NT2/D1 (cell line): ENCODE measurements at places on chromosomes 1 and 21.
A peak's percentile ranks its signal among the peaks of the same experiment; 100 is the strongest.

GRCh38 chr1:85047472-85048295 lies 616 bp downstream of the MCOLN3 start:
- no peak for DNase-seq

GRCh38 chr21:41754479-41754891 lies 12.4 kb downstream of the RIPK4 start:
- no peak for DNase-seq

DNA sequence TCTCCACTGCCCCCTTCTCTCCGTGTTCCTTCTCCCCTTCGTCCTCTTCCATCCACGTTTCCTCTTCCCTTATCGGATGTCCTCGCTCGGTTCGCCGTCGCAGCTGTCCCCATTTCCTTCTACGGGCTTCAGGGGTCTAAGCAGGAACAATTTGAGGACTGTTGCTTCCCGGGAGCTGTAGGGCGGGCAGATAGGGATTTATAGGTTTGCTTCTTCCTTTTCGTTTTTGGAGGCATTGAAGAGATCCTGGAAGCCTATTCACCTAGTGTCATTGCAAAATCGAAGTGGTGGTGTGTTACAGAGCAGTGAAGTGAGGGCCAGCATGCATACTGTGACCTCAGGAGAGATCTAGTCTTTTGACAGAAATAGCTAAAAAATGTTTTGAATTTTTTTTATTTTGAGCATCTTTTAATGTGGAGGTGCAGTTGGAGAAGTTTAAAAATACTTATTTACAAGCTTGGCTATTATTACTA lies 897 bp downstream of the ZYG11B start:
- DNase-seq, result no peak

DNA sequence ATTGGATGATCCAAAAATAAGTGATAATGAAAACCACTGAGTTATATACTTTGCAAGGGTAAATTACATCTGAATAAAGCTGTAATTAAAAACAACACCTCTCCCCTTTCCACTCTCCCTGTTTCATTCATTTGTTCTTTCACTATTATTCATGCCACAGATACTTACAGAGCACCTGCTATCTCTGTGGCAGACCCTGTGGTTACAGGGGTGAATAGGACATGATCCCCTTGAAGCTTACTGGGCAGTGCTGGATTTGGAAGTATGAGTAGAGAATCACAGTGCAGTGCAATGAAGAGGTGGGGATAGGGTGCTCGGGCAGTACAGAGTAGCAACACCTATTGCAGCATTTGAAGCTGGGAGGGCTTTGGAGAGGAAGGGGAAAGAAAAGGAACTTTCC lies 21.7 kb downstream of the ARV1 start:
- DNase-seq, result no peak

- DNase-seq, result no peak
Measured at GRCh38 chr1:181318022-181318857, 165.1 kb upstream of the CACNA1E start.

DNA sequence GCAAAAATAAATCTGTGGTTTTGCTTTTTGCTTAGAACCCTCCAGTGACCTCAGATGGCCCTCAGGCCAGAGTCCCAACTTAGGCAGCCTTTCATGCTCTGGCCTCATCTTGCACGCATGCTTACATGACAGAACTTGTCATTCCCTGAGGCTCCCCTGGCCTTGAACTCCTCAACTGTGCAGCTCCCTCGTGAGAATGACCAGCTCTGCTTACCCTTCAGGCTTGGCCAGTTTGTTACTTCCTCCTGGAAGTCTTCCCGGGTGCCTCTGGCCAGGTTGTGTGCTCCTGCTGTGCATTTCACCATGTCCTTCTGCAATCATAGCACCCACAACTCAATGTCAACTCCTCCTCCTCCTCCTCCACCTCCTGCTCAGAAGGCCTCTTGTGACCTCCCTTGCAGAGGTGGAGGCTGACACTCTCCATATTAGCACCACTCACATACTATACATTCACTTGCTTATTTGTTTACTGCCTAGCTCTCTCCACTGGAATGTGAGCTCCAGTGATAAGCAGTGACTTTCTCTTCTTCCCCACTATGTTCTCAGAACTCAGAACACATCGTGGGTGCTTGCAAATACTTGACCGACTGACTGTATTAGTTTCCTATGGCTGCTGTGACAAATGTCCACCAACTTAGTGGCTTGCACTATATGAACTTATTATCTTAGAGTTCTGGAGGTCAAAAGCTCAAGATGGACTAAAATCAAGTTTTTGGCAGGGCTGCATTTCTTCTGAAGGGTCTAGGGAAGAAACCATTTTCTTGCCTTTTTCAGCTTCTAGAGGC lies 41.9 kb downstream of the RCSD1 start:
- DNase-seq, result no peak

GRCh38 chr21:36552434-36552785 lies 72.5 kb upstream of the CLDN14 start:
- DNase-seq, result no peak

DNA sequence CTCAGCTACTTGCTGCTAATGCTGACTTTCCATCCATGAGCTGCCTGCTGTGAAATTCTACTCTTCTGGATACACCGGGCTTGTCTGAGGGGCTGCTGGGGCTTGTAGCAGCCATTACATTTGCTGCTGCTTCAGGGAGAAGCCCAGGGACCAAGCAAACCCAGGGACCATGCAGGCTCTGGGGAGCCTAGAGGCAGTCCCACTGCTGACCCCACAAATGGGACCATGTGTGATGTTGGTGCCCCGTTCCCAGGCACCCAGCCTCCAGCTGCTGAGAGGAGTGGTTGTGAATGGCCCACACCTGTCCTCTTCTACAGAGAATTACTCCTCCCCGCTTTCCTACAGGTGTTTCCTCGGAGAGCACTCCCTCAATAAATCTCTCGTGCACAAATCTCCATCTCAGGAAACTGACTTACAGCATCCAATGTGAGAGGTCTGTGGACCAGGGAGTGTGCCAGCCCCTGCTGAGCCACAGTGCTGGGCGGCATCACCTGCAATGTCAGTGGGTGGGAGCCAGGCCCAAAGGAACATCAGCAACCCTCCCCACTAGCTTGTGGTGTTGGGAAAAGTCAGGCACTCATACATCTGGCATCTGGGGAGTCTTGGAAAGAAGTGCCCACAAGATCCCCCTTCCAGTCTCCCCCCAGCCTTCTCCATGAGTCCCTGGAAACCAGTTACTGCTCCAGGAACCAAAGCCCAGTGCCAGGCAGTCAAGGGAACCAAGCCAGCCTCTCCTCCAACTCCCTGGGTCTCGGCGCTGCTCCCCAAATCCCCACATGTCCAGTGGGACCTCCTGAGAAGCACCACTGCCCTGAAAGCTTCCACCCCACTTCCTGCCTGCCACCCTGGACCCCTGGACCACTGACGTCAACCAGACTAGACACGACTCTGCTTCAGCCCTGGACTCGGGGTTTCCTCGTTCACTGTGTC lies 65.1 kb downstream of the TCP10L start:
- DNase-seq, result no peak

DNA sequence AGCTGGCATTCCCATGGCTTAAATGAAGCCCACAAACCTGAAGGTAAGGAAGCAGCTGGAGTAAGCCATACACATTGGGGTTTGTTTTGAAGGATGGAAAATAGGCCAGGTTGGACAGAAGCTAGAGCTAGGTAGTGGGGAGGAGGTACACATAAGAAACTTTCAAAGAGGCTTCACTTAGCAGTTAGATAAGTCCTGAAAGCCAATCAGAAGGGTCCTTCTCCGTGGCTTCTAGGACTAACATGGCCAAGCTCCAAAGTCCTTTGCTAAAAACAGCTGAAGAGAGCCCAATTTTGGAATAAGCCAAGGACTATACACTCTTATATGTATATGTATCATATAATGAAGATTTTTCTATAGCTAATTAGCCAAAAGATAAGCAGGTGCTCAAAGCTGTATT lies 1.8 kb downstream of the EYA3 start:
- DNase-seq, result no peak

GRCh38 chr1:47208374-47208850 lies 18.6 kb upstream of the PDZK1IP1 start:
- DNase-seq, result peak; percentile 89

DNA sequence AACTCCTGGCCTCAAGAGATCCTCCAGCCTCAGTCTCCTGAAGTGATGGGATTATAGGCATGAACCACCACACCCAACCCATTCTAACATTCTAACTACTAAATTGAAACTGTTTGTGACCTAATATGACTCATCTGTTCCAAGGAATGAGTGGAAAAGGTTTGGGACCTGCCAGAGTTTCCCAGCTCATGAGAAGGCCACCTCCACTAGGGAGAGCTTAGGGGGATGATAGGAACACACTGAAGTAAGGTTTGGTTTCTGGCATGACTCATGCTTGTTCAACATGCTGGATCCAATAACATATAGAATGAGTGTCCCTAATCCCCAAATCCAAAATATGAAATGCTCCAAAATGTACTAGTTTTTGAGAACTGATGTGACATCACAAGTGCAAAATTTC lies 18.9 kb upstream of the SCAF4 start:
- DNase-seq, result no peak

DNA sequence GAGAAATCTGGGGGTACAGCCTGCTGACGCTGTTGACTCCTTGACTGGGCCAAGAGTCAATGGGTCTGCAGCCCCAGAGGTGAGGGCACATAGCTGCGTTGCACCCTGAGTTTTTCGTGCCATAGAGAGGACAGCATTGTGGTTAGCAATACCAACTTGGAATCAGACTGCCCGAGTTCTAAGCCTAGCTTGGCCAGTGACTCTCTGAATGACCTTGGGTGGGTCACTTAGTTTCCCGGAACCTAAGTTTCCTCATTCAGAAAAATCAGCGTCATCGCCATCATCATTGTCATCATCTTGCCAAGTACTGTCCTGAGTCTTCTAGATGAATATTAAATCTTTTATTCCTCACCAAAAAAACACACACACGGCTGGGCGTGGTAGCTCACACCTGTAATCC lies 151.2 kb upstream of the TMEM51 start:
- no peak for DNase-seq

DNA sequence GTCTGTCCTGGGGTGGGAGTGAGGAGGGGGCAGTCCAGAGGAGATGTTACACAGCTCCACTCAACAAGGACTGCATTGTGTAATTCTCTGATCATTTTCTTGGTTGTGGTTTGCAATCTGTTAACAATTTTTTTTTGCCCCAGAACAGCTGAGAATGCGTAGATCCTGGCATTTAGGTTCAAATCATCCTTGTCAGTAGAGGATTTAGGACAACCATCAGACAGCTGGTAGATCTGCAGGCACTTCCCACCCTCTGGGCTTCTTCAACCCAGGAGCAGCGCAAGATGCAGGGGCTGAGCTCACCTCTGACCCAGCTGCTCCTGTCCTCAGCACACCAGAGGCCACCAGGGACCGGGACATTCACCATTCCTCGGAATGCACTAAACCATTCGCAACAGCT lies 13.5 kb downstream of the BCAR3 start:
- no peak for DNase-seq

DNA sequence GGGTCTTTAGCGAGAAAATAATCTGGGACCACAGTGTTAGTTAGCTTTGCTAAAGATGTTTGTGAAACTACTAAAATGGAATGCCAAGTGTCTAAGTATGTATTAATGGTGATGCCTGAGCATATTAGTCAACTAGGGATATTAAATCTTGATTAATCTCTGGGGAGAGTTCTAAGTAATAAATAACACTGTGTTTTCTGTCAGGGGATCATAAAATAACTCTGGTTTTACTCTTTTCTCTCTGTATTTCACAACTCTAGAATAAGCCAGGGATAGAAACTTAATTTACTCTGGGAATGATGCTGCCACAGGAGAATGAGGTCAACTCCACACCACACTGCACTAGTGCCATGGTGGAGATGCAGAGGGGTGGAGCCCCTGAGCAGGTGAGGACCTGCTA lies 399.2 kb downstream of the PTBP2 start:
- no peak for DNase-seq

GRCh38 chr21:32140604-32141317 lies 138.1 kb downstream of the MIS18A start:
- DNase-seq, result no peak

GRCh38 chr1:94316183-94316582 lies 78.8 kb upstream of the ARHGAP29 start:
- no peak for DNase-seq

DNA sequence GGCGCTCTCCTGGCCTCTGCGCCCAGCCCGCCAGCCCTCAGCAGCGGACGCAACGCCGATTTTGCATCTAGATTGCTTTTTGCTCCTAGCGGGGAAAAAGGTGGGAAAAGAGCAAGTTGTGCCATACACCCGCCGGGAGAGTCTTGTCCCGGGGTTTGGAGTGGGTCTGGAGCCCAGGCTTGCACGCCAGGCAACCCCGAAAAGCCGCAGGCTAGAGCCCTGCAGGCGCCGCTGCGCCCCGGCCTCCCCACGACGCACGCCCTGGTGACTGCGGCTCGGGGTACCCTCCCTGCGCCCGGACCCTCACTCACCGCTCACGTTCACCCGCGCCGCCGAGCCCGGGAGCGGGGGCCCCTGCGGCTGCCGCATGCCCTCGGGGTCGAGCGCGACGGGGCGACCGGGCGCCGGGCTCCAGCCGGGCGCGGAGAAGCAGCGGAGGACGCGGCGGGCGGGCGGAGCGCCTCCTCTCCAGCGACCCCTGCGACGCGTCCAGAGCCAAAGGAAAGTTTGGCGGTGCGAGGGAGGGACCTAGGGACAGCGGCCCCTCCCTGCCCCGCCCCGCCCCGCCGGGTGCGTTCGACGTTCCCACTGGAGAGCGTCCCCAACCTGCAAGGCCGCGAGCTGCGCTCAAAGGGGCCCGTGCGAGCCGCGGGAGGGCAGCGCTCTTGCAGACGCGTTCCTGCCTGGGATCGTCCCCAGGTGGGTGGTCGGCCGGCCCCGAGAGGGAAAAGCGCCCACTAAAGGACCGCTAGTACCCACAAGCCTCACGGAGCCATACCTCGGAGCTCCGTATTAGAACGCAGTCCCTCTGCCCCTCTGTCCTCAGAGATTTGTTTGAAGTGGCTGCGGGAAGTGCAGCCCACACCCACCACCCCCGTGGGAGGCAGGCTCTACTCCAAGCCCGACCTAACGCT lies at the start of gene LPAR3:
TSS of gene LPAR3 (minus strand) at position 502 of the 914 bp plus-strand sequence. CDS start 27,086 bp downstream, outside the sequence.
- DNase-seq, result peak; percentile 79

GRCh38 chr1:201791051-201791778 lies 37.7 kb upstream of the IPO9 start:
- no peak for DNase-seq

GRCh38 chr1:218371927-218372672 lies 27.0 kb downstream of the TGFB2 start:
- no peak for DNase-seq

- peak; percentile 25 for DNase-seq
Measured at GRCh38 chr21:31397939-31398338, 53.9 kb upstream of the TIAM1 start.

DNA sequence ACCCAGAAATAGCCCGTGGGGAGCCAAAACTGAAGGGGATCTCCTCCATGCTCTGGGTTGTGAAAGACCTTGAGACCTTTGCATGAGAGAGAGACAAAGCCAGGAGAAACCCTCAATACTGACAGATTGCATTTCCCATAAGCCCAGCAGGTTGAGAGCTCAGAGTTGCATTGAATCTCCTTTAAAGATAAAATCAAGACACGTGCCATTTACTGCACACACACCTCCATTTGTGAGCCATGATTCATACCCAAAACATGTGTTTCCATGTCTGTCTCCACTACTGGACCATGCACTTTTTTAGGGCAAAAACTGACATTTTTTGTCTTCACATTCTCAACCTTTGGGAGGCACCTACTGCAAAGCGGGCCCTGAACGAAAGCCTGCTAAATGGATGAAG lies 144.0 kb upstream of the NRIP1 start:
- DNase-seq, result no peak
